Activated effector memory CD4-positive, alpha-beta T cell treated with anti-CD3 and anti-CD28 coated beads, Interleukin-2, amount 50 U/mL, for 16 hours (primary cell): ENCODE measurements at places on chromosomes 5 and 9.

GRCh38 chr5:110104726-110105669 is 415.3 kb downstream of the MAN2A1 start:
- DNase-seq, result no peak

- no peak for DNase-seq
Measured at GRCh38 chr9:8437876-8438275, 638.3 kb upstream of the DMAC1 start.

DNA sequence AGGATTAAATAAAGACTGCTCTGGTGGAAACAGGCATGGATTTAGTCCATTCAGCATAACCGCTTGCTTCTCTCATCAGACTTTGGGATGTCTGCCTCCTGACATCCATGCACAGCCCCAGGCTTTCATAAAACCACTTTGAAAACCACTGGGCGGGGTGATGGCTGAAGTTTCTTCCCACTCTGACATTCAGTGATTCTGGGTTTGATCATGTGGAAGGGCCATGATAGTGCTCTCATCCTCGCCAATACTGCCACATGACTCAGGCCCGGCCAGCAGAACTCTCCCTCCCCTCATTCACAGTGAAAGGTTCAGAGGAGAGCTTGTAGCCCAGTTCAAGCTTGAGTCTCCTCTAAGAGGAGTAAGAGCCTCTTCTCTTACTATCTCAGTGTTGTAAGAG is 29.6 kb upstream of the GLRA1 start:
- no peak for DNase-seq

DNA sequence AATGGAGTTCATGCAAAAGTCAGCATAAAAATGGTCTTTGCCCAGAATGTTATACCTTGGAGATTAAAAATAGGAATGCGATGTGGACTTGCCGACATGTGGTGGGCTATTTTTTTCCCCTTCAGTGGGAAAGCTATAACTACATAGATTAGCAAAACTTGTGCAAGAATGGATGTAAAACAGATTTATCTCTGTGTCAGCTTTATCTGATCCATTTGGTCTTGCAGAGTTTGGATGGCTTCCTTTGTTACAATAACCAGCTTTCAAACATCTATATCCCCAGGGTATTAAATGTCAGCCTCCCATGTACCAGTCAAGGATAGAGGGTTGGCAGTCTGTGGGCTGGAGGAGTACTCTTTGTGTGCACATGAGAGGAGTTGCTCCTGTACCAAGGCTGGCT is 284.9 kb downstream of the TMEM38B start:
- no peak for DNase-seq

DNA sequence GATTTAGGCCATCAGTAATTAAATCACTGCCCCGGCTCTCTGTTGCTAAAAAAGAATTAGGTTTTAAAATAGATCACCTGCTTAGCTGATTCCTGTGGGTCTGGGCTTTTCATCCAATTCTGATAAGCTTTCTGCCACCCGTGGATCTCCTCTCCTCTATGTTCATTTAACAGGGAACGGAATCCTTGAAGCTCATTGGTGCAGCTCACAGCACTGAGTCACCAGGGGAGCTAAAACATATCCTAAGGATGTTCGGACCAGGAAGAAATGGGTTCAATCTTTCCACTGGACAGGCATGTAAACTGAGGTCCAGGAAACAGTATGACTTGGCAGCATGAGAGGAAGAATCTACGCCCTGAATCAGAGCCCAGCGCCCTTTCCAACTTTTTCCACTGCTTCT is 267.1 kb upstream of the GRIA1 start:
- DNase-seq, result no peak

- peak; percentile 85 for DNase-seq
Measured at GRCh38 chr9:34992376-34992951, 2.9 kb downstream of the DNAJB5 start.

- no peak for DNase-seq
Measured at GRCh38 chr5:135395451-135395850, 3.6 kb downstream of the MACROH2A1 start.

- DNase-seq, result no peak
Measured at GRCh38 chr9:132637351-132637750, 32.4 kb downstream of the DDX31 start.

DNA sequence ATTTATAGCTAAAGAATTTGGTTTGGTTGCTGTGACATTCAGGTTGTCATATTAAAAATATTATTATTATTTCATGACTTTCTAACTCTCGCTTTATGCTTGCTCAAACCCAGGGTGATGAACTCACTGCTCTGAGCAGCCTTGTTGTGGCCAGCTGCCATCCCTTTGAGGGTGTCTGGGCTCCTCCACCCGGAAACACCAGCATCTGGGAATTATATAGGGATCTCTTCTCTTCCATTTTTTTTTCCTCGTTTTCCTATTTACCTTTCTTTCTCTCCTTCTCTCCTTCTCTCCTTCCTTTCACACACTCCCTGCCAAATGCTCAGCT is 355.8 kb upstream of the SMARCA2 start:
- no peak for DNase-seq

DNA sequence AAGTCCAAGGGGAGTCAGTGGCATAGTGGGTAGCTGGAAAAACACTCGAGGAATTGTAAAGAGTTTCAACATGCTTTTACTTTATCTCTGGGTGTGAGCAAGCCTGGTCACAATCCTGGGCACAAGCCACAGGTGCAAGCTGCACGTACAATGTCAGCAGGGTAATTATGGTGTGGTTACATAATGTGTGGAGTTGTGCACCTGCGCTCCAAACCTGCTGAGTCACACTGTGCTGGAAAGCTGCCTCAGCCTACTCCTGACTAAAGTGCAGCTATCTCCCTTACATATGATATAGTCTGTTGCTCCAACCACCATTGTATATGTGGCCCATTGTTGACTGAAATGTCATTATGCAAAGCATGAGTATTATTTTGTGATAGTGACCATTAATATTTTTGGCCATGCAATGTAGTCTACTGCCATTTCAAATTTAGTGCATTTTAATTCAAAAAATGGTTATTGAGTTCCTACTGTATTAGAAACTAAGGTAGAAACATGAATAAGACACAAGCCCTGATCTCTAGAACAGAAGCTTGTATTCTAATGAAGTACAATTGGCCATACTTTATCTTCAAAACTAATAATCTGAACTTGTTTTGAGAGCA is 160.9 kb upstream of the SLC30A5 start:
- no peak for DNase-seq

GRCh38 chr5:151357097-151357496 is 9.7 kb upstream of the SLC36A2 start:
- no peak for DNase-seq

DNA sequence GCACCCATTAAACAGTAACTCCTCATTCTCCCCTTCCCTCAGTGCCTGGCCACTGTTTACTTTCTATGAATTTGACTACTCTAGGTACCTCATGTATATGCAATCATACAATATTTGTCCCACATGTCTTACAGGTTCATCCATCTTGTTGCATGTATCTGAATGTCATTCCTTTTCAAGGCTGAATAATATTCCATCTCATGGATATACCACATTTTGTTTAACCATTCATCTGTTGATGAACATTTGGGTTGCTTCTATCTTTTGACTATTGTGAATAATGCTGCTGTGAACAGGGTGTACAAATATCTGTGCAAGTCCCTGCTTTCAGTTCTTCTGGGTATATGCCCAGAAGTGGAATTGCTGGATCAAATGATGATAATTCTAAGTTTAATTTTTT is 40.9 kb downstream of the INIP start:
- DNase-seq, result no peak

DNA sequence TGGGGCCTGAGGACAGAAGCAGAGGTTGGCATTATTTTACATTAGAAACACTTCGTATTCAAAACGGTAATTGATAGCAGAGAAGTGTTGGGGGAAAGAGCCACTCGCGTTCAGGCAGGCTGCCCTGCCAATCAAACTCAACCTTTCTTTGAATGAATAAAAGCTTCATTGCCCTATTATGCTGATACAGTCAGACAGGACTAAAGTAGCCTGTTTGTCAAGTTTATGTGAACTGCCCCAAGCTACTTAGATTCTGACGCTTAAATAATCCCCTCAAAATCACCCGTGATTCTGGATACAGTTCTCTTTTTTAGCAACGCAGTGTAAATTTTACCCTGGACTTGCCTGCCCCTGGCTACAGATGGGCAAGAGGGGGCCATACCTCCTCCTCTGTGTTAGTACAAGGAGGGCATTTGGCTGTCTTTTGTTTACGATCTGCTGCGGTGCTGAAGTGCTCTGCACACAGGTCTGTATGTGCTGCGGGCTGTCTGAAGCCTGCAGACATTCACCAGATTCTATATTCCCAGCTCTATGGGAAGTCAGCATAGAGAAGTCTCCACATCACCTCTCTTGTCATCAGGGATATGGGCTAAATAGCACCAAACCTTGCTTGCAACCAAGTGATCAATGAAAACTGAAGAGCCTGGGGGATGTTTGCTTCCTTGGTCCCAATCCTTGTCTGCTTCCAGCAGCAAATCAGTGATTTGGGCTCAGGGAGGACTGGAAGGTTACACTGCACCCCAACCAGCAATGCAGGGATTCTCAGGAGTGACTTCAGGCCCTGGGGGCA is 218.4 kb downstream of the EBF1 start:
- no peak for DNase-seq

- DNase-seq, result no peak
Measured at GRCh38 chr9:127237801-127238200, 26.8 kb upstream of the GARNL3 start.

DNA sequence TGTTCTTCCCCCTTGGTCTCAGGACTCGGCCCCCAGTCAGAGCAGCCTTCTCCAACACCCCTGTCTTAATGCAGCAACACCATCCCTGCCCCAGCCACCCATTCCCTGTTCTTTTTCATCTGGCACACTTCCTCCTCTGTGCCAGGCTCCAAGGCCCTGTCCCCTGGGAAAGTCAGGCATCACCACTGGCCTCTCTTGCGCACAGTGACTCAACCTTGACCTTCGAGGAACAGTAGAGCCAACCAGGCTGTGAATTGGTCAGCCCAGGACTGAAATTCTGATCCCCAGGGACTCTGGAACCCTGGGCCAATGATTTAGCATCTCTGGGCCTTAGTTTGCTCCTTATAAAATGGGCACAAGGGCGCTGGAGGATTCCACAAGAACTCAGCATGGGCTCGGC is 10.5 kb upstream of the RALGDS start:
- DNase-seq, result no peak

GRCh38 chr5:153744751-153745150 is 254.3 kb downstream of the GRIA1 start:
- no peak for DNase-seq

DNA sequence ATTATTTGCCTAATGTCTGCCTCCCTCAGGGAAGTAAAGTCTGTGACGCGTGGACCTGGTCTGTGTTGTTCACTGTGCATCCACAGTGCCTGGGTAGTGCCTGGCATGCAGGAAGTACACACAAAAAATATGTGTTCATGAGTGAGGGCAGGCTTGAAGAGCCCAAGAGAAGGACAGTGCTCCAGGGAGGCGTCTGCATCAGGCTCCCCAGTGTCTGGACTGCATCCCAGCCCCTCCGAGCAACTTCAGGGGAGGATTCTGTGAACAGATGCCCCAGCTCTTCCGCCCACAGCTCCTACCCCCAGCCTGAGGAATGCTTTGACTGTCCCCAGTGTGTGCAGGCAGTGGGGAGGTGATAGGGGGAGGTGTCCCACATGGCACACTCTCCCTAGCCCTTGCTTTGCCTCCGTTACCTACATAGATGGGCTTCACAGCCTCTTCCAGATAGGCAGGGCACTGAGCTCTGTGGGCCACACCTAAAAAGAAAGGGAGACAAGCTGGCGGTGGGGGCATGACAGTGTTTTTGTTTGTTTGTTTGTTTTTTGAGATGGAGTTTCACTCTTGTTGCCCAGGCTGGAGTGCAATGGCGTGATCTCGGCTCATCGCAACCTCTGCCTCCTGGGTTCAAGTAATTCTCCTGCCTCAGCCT is 25.4 kb downstream of the IRF1 start:
- DNase-seq, result peak; percentile 63

- DNase-seq, result no peak
Measured at GRCh38 chr5:135196483-135196882, 162.5 kb upstream of the PITX1 start.

- peak; percentile 70 for DNase-seq
Measured at GRCh38 chr9:33289496-33289895, 820 bp upstream of the NFX1 start.

- DNase-seq, result no peak
Measured at GRCh38 chr5:169037466-169037865, 263.5 kb downstream of the SLIT3 start.

GRCh38 chr9:84796404-84796803 is 126.9 kb downstream of the NTRK2 start:
- no peak for DNase-seq

GRCh38 chr5:72474516-72474915 is 32.7 kb downstream of the ZNF366 start:
- no peak for DNase-seq

GRCh38 chr5:135342551-135342875 is 56.5 kb downstream of the MACROH2A1 start:
- DNase-seq, result no peak

- no peak for DNase-seq
Measured at GRCh38 chr9:113947941-113948340, 71.8 kb downstream of the ZNF618 start.

GRCh38 chr5:79025054-79025472 is 40.0 kb upstream of the ARSB start:
- peak; percentile 82 for DNase-seq

GRCh38 chr5:130216286-130216685 is 312.0 kb downstream of the CHSY3 start:
- no peak for DNase-seq

DNA sequence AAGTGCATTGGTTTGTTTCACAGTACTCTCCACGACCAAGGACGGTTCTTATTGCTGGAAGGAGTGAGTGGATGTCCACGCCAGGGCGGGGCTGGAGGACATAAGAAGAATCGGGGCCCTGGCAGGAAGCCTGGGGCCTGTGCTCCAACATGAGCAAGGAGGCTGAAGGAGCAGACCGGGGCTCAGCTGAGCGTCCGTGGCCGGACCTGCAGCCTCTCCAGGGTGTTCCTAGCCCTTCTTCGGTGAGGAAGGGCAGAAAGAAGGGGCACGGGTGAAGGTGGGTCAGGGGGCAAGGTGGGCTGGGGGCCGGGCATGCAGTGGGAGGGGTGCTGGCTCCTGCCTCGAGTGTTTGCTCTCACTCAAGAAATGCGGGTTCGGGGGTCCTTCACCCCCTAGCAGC is 18.1 kb downstream of the FAM78A start:
- DNase-seq, result no peak

DNA sequence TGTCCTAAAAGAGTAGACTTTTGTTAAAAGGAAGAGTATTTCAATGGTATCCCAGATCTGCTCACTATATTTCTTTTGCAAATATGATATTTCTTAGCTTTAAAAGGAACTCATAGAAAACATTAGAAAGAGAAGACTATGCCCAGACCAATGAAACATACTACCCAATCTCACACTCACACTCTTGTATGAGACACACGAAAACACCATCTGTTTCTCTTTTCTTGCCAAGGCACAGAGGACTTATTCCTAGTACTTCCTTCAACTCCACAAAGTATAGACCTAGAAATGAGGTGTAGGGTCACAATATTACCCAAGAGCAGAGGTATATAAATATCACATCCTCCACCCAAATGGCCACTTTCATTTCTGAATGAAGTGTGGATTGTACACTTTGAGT is 292.4 kb upstream of the ACO1 start:
- no peak for DNase-seq

- no peak for DNase-seq
Measured at GRCh38 chr9:101130054-101130453, 101.5 kb downstream of the PLPPR1 start.

GRCh38 chr5:136159457-136159856 is 26.8 kb downstream of the SMAD5 start:
- no peak for DNase-seq
